ACHN (cell line): ENCODE measurements at places on chromosomes 12 and 14.

- peak; percentile 27 for DNase-seq
Observed at GRCh38 chr12:28026701-28027100, 54.2 kb upstream of the PTHLH start.

DNA sequence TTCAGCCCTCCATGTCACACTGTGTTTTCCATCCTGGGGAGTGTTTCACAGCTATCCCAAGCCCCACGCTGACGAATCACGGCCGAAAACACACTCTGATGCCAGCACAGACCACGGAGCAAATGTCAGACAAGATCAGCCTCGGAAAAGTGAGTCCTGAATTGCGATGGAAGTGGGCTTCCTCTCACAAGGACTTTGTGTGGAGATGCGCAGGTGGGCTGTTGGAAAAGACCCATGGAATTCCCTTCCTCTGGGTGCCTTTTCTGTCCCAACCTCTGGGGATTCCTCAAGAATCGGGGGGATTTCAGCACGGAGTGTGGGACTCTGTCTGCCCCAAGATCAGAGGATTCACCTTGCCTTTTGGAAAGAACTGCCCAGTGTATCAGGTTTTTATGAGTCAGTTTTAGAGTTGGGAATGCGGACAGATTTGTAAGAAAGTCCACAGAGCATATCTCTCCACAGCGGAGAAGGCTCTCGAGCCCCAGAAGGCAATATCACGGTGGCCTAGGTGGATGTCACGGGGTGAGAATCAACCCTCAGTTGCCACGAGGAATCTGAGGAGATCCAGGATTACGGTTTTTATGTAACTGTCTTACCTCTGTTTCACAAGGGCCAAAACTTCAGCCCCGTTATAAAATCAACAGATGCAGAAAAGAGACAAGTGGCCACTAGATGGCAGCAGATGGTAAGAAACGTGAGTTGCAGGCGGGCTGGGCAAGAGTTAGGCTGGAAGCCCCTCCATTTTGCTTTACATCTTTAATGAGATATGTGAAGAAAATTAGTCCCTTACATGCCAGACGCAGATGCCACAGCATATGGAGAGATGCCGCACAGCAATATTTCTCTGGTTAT, 201.9 kb downstream of the DAD1 start:
- peak; percentile 58 for DNase-seq

- DNase-seq = no peak
Observed at GRCh38 chr12:108804271-108804953, 53.0 kb downstream of the SSH1 start.

GRCh38 chr14:50530358-50530757, 2.0 kb downstream of the MAP4K5 start:
- DNase-seq = peak; percentile 24

DNA sequence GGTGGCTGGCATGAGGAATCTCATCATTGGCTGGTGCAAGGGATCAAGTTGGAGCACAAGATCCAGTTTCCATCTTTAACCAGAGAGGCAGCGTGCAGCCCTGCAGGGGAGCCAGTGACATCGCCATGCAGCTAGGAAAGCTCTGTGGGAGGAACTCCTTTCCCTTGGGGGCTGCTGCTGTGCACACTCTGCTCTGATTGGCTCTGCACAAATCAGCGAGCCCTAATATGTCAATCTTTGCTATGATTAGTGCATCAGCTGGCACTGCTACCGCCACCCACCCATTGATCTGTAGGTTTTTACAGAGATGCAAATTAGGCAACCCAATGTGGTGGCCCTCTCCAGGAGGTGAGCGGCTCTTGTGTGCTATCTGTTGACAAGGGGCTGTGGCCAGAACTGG, 262.6 kb downstream of the PCNX1 start:
- DNase-seq = no peak

GRCh38 chr12:122003651-122004611, 17.8 kb upstream of the BCL7A start:
- no peak for DNase-seq

- DNase-seq = no peak
Observed at GRCh38 chr12:14591719-14592118, 24.0 kb upstream of the PLBD1 start.

- peak; percentile 52 for DNase-seq
Observed at GRCh38 chr12:13097491-13098011, 5.9 kb downstream of the GSG1 start.

DNA sequence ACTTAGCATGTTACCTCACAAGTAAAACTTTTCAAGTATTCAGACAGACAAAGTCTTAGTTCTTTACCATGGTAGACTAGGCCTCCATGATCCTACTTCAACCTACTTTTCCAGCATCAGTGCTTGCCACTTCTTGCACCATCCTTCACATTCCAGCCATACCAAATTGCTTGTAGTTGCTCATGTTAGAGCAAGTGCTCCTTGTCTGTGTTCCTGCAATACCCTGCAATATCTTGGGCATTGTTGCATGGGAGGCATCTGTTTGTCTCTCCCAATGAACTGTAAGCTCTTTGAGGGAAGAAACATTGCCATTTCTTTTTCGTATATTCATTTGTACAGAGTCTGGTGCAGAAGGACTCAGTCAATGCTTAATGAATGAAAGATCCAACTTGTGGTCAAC, 78.0 kb downstream of the SRGAP1 start:
- peak; percentile 60 for DNase-seq

- DNase-seq = no peak
Observed at GRCh38 chr14:104117341-104118005, 20.9 kb upstream of the KIF26A start.

- no peak for DNase-seq
Observed at GRCh38 chr12:42541965-42542364, 47.6 kb downstream of the PRICKLE1 start.

- peak; percentile 88 for DNase-seq
Observed at GRCh38 chr12:65937161-65937641, 112.9 kb downstream of the HMGA2 start.

DNA sequence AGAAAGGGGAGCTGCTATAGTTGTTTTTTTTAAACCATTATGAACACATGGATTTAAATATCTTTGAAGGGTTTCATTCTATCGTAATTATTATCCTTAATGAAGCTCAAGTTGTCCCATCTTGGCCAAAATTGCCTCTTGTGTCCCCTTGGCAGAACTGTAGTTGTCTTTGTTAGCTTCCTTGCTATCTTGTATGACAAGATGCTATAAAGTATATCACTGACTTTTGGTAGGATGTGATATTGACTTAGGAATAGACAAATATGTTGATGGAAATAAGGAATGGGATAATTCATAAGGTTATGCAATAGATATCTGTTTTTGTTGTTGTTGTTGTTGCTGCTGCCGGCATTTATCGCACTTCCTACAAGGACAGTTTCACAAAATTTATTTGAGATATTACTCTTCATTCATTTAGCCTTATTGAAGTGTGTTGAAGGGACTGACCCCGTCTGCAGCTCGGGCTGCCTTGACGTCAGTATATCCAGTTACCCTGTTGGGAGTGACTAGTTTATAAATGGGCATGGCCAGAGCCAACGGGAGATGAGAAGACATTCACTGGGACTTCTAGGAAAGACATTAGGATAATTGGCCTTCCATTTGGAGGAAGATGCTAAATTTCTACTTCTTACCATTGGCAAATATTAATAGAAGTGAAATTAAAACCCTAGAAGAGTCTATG, 26.1 kb upstream of the APOLD1 start:
- no peak for DNase-seq

DNA sequence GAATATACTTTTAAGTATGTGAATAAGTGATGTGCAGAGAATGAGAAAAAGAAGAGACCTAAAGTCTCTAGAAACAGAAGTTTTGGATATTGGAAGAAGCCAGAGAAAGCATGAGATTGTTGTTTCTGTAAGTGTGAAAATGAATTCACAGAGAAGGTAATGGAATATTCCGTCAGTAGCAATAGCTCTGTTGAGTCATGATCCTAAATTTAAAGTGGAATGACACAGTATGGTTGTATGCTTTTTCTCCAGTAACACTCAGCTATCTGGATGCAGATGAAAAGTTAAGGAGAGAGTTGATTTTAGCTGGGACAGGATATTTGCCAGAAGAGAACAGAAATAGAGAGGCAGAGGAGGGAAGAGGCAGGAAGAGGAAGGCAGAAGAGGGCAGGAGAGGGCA, 1166.3 kb downstream of the GALC start:
- DNase-seq = no peak

GRCh38 chr12:28130625-28131598, 59.3 kb upstream of the CCDC91 start:
- DNase-seq = no peak

GRCh38 chr12:108646600-108647579, 13.2 kb upstream of the SELPLG start:
- peak; percentile 48 for DNase-seq

DNA sequence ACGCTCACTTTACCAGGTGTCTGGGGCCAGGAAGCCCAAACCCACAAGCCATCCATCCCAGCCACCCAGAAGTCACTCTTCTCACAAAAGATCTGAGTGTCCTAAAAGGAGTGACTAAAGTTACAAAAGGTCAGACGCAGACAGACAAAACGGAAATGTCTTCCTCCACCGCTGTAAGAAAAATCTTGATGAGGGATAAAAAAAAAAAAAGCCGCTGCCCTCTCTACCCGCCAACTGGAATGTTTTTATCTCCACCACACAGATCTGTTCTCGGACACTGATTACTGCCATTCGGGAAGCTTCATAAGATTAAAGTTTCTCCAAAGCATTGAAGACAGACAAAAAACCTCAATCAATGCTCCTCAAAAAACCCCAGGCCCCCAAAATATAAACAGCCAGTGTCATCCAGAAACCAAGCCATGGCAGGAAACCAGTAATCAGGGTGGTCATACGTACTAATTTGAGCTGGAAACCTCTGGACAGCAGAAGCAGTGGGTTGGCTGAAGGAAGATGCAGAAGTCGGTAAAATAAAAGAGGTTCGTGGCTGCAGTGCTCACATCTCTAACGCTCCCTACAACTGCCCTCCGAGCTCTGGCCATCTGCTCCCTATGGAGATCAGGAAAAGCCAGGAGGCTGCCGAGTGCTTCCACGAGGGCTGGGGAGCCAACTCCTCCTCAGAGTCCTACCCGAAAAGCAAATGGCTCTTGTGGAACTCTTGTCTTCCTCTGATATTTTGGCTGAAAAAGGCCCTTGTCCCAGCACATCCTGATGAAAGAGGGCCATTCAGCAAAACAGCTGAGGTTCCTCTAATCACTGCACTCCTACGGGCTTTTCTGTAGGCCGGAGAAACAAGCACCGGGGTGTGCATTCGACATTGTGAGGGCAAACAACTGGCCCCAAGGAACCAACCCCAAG, 30.3 kb downstream of the SSH1 start:
- DNase-seq = no peak

DNA sequence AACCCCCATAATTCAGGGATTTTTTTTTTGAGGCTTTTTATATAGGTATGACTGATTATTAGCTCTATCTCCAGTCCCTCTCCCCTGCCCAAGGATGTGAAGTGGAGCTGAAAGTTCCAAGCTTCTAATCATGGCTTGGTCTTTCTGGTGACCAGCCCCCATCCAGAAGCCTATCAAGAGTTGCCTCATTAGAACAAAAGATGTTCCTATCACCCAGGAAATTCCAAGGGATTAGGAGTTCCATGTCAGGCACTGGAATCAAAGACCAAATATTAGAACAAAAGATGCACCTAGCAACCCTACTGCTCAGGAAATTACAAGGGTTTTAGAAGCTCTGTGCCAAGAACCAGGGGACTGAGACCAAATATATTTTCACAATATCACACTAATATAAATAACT, 29.9 kb downstream of the LRP6 start:
- DNase-seq = no peak

DNA sequence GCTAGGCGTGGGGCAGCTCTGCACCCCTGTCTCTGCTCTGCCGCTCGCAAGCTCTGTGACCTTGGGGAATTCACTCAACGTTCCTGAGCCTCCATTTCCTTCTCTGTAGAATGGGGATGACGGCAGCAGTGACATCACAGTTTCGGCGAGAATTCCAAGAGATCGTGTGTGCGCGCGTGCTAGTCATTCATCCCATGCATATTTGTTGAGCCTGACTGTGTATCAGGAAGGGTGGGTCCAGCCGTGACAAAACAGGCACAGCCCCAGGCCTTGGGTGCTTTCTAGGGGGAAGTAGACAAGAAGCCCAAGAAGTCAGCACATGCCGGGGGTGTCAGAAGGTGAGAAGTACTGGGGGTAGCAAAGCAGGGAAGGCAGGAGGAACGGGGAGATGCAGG, 145.6 kb upstream of the NCOR2 start:
- no peak for DNase-seq
